Upper lobe of left lung (tissue), 6 donors: ENCODE measurements at places on chromosomes 12 and 14. TPM values are rescaled to one million over a fixed set of nuclear protein-coding genes. Genes with fewer than 3 reads are reported as not detected.

Gene CHGA
- not detected for total RNA-seq

Gene PSME2
- total RNA-seq: 102 TPM

Gene PZP
- 2.6 TPM for total RNA-seq

Gene SSTR1
- 14.4 TPM for total RNA-seq
